ENCODE measurements at places on chromosomes 16 and 17.

GRCh38 chr16:27841911-27842310 lies 221.6 kb downstream of the GSG1L start:
- DNase-seq = no peak

GRCh38 chr17:74682028-74682427 lies 30.7 kb downstream of the CD300LF start:
- DNase-seq = no peak

DNA sequence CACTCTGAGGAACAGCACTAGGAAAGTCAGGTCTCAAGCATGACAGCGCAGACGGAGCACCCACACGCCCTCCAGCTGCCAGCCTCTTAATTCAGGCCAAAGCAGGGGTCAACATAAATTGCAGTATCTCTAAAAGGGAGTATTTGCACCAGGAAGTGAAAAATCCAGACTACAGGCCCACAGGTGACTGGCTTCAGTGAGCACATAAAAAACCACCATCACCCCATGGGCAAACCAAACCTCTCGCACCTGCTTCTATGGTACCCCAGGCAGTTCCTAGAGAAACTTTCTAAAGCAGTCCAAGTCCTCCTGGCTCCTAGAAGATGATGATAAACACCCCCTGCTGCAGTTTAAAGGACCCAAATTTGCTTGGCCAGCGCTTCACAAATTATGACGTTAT lies 129.8 kb downstream of the ZNF423 start:
- DNase-seq = no peak

- no peak for DNase-seq
Measured at GRCh38 chr17:28045304-28045703, 2.8 kb downstream of the NLK start.

GRCh38 chr16:68356249-68356918 lies 45.6 kb downstream of the PRMT7 start:
- DNase-seq = peak; percentile 66

GRCh38 chr17:77420095-77420803 lies 279.5 kb downstream of the SEC14L1 start:
- no peak for DNase-seq

- no peak for DNase-seq
Measured at GRCh38 chr16:67943619-67944504, at the start of gene LCAT. LCAT (minus strand) TSS chr16:67944120; CDS start chr16:67944101, 19 bp downstream.

DNA sequence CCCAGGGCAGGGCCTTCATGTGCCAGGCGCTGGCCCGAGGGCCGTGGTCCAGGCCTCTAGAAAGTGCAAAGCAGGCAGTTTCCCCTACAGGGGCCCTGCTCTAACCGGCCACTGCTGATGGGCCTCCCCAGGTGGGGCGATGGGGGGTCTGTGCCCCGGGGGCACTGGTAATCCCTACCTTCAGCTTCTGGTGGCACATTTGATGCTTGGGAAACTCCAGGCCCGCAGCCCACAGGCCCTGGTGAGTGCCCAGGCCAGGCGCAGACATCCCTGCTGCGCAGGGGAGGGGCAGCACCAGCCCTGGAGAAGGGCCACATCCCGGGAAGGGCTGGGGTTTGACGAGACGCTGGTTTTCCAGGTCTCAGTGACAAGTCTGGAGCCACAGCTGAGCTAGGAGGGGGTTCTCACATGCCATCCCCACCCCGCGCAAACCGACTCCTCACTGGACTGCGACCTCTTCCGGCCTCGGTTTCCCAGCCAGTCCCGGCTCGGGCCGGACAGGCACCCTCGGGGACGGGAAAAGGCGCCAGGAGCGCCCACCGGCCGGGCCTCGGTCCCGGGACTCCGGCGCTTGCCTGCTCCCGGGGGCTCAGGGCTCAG lies 1.6 kb downstream of the DOC2B start:
- no peak for DNase-seq

DNA sequence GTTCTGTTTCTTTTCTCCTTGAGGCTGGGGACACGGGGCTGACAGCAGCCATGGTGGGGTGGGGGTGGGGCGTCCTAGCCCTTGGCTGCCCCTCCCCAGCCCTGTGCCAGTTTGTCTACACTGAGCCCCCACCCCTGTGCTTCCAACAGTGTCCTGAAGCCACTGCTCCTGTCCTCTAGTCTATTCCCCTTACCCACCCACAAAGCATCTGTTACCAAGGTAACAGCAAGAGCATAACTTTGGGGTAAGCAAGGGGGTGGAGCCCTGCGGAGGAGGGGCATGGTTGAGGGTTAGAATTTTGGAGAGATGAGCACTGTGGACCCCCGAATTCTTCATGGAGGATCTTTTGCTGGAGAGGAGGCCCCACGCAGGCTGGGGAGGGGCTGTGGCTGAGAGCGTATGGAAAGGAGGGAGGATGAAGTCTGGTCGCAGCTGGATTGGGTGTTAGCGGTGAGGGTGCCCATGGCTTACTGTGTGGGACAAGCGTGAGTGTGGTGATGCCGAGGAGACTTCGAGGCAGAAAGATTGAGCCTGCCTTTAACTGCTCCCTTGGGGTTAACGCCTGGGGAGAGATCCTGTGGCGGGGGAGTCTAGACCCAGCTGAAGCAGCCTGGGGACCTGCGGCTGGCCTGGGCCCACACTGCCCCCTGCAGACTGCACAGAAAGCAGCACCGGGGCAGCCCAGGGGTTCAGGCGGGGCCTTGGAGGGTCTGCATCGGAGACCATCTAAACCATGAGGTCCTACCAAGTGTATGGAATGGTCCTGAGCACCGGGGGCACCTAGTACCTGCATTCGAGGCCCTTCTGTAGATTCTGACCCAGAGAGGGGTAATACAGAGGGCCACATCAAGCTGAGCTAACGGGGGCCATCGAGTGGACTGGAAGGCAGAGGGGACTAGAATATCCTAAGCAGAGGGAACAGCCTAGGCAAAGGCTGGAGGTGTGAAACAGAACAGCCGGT lies 6.1 kb upstream of the STAC2 start:
- DNase-seq = peak; percentile 33

DNA sequence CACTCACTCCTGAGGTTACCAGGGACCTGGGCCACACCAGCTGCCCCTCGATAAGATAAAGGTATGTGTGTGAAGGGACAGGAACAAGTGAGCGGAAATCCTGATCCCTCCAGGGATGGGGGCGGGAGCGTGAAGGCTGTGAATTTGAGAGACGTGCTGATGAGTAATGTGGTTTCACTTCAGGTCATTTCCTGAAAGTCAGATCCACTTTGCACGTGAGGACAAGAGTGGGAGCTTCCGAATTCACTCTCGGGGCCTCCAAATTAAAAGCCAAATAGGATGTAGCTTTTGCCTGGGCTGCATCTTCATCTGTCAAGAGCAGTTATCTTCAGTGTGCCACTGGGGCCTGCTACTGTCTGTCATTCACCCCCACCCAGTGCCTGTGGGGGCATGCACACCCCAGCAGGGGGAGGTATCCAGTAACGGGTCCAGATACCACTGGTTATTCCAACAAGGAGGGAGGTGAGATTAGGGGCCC lies 87.4 kb upstream of the LHX1 start:
- DNase-seq = no peak

DNA sequence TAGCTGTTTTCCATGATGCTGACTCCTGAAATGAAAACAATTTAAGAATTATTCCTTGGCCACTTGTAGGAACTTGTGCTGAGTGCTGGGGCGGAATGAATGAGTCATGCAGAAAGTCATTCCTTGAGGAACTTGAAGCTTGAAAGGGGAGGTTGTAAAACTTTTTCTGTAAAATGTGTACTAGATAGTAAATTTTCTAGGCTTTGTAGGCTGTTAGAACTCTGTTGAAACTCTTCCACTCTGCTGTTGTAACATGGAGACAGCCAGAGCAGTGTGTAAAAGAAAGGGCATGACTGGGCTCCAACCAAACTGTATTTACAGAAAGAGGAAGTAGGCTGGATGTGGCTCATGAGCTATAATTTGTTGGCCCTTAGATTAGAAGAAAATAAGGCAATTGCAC lies 46.1 kb downstream of the ABCA8 start:
- DNase-seq = no peak

- DNase-seq = no peak
Measured at GRCh38 chr17:57403236-57403635, 146.9 kb downstream of the MSI2 start.

GRCh38 chr16:77723108-77723514 lies 797 bp downstream of the NUDT7 start:
- no peak for DNase-seq

- peak; percentile 62 for DNase-seq
Measured at GRCh38 chr17:75876190-75876937, 2.0 kb downstream of the TRIM47 start.

DNA sequence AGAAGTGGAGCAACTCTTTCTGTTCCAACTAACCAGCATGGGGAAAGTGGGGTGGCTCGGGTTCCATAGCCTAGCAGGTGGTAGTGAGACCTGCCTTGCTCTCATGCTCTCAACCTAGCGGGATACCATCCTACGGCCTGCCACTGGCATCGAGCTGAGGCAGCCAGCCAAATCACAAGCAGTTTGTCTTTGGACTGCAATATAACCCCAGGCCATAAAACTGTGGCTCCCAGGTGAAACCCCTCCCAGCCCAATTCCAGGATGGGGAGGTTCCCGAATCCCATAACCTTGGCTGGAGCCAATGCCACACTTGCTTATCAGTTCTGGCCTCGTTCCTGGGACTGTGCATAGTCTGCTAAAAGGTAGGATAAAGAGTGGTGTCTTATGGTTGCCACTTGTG lies 155.8 kb upstream of the NETO2 start:
- no peak for DNase-seq

GRCh38 chr16:4372578-4373355 lies 1.1 kb downstream of the VASN start:
- no peak for DNase-seq

GRCh38 chr16:57967916-57968315 lies 3.0 kb downstream of the CNGB1 start:
- DNase-seq = no peak

All from stimulated activated CD8-positive, alpha-beta memory T cell treated with anti-CD3 and anti-CD28 coated beads, Interleukin-7, amount 100 ng/mL, for 4 hours (primary cell).